ENCODE measurements at places on chromosomes 7 and 10. TPM values are rescaled to one million over a fixed set of nuclear protein-coding genes. Genes with fewer than 3 reads are reported as not detected.

LHFPL3 gene
- not detected for total RNA-seq

KCNH2 gene
- not detected for total RNA-seq

CDNF gene
- total RNA-seq, result 12.3 TPM

CALML5 gene
- not detected for total RNA-seq

VENTX gene
- 0.33 TPM for total RNA-seq

ANKMY2 gene
- total RNA-seq, result 8.2 TPM

RNF148 gene
- total RNA-seq, result 0.46 TPM

CLCN1 gene
- 0.92 TPM for total RNA-seq

CCZ1B gene
- 7.9 TPM for total RNA-seq

DNAJC12 gene
- 15.0 TPM for total RNA-seq

OPALIN gene
- total RNA-seq, result not detected

KAZALD1 gene
- total RNA-seq, result 2.5 TPM

GIMAP8 gene
- total RNA-seq, result 5.4 TPM

CYP3A7 gene
- not detected for total RNA-seq

LRRD1 gene
- not detected for total RNA-seq

ACBD5 gene
- total RNA-seq, result 33.5 TPM

RADIL gene
- total RNA-seq, result 2.7 TPM

ANKRD2 gene
- 795 TPM for total RNA-seq

PRKG1 gene
- 11.9 TPM for total RNA-seq

CNTNAP2 gene
- total RNA-seq, result not detected

OR13A1 gene
- total RNA-seq, result not detected

STEAP2 gene
- total RNA-seq, result 0.20 TPM

GNAT3 gene
- total RNA-seq, result not detected

HIF1AN gene
- 23.2 TPM for total RNA-seq

GNGT1 gene
- total RNA-seq, result not detected

AKR1C2 gene
- 380 TPM for total RNA-seq

ZNF736 gene
- total RNA-seq, result 2.4 TPM

RBM20 gene
- total RNA-seq, result 11.1 TPM

MYL10 gene
- 6.3 TPM for total RNA-seq

All from gastrocnemius medialis (tissue), 4 donors.